ENCODE measurements at places on chromosomes 5 and 9. TPM values are rescaled to one million over a fixed set of nuclear protein-coding genes. Genes with fewer than 3 reads are reported as not detected.

Gene PCDHGB5
- 0.24 TPM for polyA plus RNA-seq

Gene COL15A1
- not detected for polyA plus RNA-seq

Gene INSL6
- not detected for polyA plus RNA-seq

Gene BAAT
- not detected for polyA plus RNA-seq

Gene MED22
- polyA plus RNA-seq, result 10.3 TPM

Gene BNC2
- polyA plus RNA-seq, result not detected

Gene PCDHGB4
- not detected for polyA plus RNA-seq

Gene OR1J2
- not detected for polyA plus RNA-seq

Gene SHOC1
- not detected for polyA plus RNA-seq

Gene HACD4
- polyA plus RNA-seq, result 8.1 TPM

Gene DNAI1
- polyA plus RNA-seq, result not detected

Gene CDH10
- not detected for polyA plus RNA-seq

Gene CCDC192
- polyA plus RNA-seq, result not detected

Gene CNOT8
- 134 TPM for polyA plus RNA-seq

Gene SMIM33
- 0.17 TPM for polyA plus RNA-seq

Gene SHC3
- polyA plus RNA-seq, result not detected

Gene RNF208
- polyA plus RNA-seq, result not detected

Gene AMBP
- not detected for polyA plus RNA-seq

Gene LCN6
- not detected for polyA plus RNA-seq

Gene NR2F1
- polyA plus RNA-seq, result not detected

Gene TEK
- not detected for polyA plus RNA-seq

Gene MUSK
- polyA plus RNA-seq, result not detected

Gene CDC20B
- not detected for polyA plus RNA-seq

Gene TLX3
- polyA plus RNA-seq, result not detected

Gene ORM2
- polyA plus RNA-seq, result not detected

Gene PBX3
- 3.8 TPM for polyA plus RNA-seq

Gene SPATA31A1
- not detected for polyA plus RNA-seq

Gene PPWD1
- 39.5 TPM for polyA plus RNA-seq

Gene CLIC3
- 16.9 TPM for polyA plus RNA-seq

Gene GNPDA1
- polyA plus RNA-seq, result 43.9 TPM

Gene PCDHGA10
- not detected for polyA plus RNA-seq

Gene FOXD4L4
- polyA plus RNA-seq, result not detected

Gene PDGFRB
- 0.57 TPM for polyA plus RNA-seq

Gene TMEM171
- polyA plus RNA-seq, result 0.16 TPM

Gene GIN1
- polyA plus RNA-seq, result 6.5 TPM

Gene LCN9
- polyA plus RNA-seq, result not detected

Gene PHF24
- not detected for polyA plus RNA-seq

Gene SLIT3
- polyA plus RNA-seq, result not detected

Gene SPINK5
- polyA plus RNA-seq, result not detected

Gene PCA3
- polyA plus RNA-seq, result not detected

Measured in naive thymus-derived CD8-positive, alpha-beta T cell (primary cell).